ENCODE measurements at places on chromosomes 5 and 9.

- no peak for DNase-seq
Observed at GRCh38 chr5:1212881-1213280, 11.5 kb downstream of the SLC6A19 start.

DNA sequence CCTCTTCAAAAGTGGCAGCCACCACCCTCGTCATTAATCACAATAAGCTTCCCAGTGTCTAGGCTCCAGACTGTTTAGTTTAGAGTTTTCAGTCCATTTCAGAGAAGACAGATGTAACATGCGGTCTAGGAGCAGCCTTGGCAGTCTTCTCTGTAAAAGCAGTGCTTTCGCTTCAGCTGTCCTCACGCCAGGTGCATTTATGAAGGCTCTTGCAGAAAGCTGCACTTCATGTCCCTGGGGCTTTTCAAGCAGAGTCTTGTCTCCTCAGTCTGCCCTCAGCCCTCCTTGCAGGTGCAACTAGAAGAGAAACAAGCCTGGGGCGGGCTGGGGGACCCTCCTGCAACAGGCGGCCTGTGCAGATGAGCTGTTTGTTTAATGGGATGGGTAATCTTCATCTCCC, 281.9 kb downstream of the DRD1 start:
- DNase-seq, result no peak

DNA sequence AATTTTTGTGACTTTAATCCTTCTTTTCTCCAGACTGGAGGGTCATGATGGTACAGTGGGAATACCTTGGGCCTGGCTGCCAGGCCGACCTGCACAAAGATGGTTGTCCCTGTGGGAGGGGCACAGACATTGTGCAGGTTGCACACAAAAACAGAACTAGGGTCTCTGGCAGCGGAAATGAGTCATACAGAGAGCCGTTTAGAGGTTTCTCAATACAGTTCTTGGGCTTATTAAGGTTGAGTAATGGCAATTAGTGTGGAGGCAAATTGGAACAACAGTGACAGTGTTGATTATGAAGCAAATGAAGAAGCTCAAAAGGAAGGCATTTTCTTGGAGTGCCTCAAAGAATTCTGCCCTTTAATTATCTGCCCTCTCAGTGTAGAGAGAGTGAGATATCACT, 173.6 kb downstream of the TENT4A start:
- no peak for DNase-seq

GRCh38 chr5:38265546-38266179, 7.3 kb downstream of the EGFLAM start:
- DNase-seq, result peak; percentile 34

GRCh38 chr9:70566066-70566465, 151.6 kb upstream of the KLF9 start:
- DNase-seq, result no peak

DNA sequence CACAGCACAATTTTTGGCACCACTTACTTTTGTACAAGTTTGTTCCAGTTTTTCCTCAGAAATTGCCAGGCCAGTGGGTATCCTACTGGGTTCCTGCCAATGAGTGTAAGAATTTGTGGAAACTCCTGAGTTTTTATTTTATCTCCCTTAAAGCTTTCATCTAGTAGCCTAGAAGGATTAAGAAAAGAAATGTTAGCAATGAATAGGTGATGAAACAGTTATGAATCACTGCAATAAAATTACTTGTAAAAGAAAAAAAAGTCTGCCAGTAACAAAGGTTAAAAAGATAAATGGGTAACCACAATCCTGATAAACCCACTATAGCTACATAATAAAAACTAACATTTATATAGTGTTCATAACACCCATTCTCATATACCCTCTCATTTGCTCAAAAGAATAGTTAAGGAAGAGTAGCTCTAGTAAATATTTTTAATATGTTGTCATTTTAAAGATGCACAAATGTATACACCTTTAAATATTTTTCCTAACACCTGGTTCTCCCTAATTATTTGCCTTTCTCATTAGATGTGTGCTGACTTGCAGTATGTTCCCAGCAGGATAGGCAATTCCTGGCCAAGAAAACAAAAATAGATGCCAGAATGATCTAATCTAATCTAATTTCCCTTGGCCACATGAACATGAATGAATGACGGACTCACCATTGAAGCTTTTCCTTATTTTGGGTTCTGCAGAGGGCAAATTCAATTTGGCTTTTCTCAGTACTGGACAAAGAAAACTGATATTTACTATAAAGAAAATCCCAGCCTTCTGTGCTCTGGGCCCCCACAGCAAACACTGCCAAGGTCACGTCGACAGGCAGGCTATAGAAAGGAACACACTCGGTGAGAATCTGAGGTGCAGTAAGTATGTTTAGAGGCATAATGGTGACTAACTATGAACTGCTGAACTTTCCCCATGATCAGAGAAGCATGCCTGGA, 26.4 kb downstream of the ERAP1 start:
- DNase-seq, result no peak

- no peak for DNase-seq
Observed at GRCh38 chr5:111211341-111211740, 12.8 kb upstream of the CAMK4 start.

- DNase-seq, result no peak
Observed at GRCh38 chr5:2217219-2217618, 334.5 kb upstream of the IRX4 start.

DNA sequence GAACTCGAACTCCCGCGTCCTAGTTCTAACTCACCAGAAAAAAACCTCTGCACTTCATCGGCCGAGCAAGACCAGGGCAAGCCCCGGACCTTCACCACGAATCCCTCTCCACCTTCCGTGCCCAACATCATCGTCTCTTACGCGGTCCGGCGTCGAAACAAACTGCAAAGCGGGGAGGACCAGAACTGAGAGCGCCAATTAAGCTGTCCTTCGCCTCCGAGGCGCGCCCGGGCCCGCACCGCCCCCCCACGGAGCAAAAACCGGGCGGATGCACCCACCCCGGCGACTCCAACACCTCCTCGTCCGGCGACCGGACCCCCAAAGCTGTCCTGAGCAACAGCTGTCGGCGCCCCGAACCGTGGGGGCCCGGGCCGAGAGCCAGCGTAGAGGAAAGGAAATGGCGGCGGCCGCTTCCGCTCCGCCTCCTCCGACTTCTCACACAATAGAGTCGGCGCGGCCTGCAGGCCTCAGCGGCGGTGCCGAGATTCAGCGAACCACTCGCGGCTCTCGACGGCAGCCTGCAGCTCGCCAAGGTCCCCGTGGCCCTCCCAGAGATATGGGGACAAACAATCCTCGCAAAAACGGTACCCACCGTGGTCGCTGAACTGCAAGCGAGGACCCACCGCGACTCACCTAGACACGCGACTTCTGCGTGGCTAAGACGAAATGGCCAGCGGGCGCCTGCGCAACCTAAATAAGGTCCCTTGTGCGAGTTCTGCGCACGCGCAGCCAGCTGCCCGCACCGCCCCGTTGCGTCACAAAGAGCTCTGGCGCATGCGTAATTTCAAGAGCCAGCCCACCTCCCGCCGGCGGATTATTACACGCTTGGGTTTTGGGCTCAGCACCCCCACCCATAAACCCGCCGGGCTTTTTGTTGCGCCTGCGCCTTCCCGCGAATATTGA, at the start of gene HNRNPH1:
TSS of gene HNRNPH1 (minus strand) at position 669 of the 903 bp plus-strand sequence. CDS start at position 131, 538 bp downstream.
- DNase-seq, result peak; percentile 98

GRCh38 chr5:106720367-106720766, 950.4 kb downstream of the EFNA5 start:
- no peak for DNase-seq

DNA sequence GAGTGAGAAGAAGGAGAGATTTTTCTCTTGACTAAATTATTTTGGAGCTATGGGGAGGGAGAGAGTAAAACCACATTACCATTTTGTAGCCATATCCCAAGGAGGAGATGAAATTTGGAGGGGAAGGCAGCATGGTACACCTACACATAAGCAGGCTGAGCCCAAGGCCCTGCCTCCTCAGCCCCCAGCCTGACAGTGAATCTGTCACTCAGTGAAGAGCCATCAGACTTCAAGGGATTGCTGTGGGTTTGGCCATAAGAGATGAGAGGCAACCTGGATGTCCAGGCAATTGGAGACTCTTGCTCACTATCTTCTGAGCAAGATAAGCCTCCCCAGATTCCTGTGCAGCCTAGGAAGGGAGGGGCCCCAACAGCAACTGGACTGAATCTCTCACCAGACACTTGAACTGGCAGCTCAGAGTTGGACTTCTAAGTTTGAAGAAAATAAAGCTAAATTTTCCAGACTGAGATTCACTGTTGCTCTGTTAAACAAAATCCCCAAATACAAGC, 216.6 kb downstream of the SEMA6A start:
- DNase-seq, result no peak

DNA sequence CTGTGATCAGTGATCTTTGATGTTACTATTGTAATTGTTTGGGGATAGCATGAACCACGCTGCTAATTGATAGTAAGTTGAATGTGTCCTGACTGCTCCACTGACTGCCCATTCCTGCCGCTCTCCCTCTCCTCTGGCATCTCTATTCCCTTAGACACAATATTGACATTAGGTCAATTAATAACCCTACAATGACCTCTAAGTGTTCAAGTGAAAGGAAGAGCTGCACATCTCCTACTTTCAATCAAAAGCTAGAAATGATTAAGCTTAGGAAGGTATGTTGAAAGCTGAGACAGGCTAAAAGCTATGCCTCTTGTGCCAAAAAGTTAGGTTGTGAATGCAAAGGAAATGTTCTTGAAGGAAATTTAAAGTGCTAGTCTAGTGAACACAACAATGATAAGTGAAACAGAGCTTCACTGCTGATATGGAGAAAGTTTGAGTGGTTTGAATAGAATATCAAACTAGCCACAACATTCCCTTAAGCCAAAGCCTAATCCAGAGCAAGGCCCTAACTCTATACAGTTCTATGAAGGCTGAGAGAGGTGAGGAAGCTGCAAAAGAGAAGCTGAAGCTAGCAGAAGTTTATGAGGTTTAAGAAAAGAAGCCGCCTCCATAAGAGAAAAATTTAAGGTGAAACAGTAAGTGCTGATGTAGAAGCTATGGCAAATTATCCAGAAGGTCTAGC, 12.9 kb downstream of the CLINT1 start:
- DNase-seq, result no peak

DNA sequence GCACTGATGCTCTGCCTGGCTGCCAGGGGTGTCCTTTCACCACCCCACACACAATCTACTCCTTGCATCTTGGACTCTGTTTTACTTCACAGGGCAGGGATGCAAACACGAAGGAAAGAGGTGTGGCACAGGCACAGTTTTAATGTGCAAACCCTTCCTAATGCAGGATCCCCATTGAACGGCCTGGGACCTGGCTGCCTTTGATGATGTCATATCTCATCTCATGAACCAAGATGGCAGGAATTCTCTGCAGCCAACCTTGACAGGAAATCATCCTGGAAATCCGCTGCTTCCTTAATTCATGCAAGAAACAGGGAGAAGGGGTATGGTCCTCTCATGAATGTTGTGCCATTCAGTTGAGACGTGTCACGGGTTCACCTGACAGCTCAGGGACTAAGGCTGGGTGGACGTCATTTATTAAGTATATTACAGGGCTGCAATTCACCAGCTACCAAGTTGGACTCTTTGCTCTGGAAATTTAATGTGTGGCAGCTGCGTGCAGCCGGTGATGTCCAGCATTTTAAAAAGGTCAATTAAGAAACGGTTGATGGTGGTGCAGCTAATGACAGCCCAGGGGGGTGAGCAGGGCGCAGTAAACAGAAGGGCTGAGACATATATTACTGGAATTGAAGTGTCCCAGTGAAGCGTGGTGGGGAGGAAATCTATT, 91.5 kb downstream of the LMNB1 start:
- DNase-seq, result no peak

- no peak for DNase-seq
Observed at GRCh38 chr9:98575379-98576346, 133.1 kb downstream of the GABBR2 start.
